A549 (cell line): ENCODE measurements at places on chromosomes 13 and 19.

GRCh38 chr19:46487802-46488445, 7.7 kb downstream of the PNMA8B start:
- peak; percentile 86 for DNase-seq

GRCh38 chr13:110269509-110270185, 37.3 kb downstream of the COL4A1 start:
- DNase-seq: no peak

DNA sequence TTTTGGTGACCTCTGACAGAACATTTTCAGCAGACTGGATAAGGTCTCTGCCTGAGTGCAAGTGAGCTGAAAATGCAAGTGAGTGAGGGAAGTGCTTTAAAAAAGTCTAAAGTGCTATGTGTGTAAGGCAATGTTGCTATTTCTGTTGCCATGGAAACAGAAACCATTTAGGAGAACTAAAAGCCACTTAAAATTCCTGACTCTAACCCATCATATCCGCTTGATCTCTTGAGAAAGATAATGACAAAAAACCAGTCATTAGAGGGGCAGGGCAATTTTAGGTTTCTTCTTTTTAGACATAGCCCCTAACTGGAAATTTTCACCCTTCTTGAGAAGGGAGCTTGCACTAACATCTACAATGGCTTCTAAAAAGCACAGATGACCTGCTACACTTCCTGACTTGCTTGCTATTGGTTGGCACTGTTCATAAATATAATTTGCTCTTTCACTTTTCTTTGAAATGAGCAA, at the start of gene CYSLTR2:
Gene CYSLTR2, plus strand, starts transcription at position 458 of the 468 bp plus-strand sequence. CDS start 52,889 bp downstream, outside the sequence.
- peak; percentile 2 for DNase-seq

GRCh38 chr19:35134601-35135242, at the start of gene LGI4:
TSS of gene LGI4 (minus strand) at chr19:35135059. CDS start at chr19:35134680, 379 bp downstream.
- DNase-seq: no peak

GRCh38 chr19:8149261-8150094, at the start of gene FBN3:
TSS of gene FBN3 (minus strand) at chr19:8149592. CDS start at chr19:8147480, 2,112 bp downstream.
- DNase-seq: no peak
